ENCODE measurements at places on chromosomes 6 and 20.

- DNase-seq = no peak
Measured at GRCh38 chr6:148074738-148075137, 267.9 kb upstream of the SASH1 start.

DNA sequence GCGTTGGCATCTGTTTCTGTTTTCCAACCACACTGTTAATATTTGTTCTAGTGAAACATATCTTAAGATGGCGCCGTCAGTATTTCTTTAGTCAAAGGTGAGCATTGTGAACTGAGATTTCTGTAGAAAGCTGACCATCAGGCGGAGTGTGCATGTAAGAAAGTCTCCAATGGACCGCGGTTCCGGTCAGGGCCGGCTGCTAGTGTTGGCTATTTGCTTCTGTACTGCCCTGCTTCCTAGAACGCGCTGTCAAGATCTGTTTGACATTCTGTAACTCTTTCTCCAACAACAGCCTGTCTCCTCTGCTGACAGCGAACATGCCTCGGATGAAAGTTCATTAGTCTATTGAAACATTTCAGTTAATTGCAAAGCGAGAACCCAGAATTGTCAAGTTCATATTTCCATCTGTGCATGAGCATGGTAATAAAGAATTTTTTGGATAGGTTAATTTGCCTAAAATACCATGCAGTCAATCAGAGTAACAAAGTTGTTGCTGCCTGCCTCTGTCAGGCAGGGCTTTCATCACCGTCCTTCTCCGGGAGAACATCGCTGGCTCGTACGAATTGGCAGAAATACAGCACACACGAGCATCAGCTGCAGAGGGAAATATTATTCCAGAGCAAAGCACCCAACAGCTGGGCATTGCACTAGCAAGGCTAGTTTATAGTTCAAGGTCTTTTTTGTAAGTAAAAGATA, 369.1 kb downstream of the CDH4 start:
- no peak for DNase-seq

DNA sequence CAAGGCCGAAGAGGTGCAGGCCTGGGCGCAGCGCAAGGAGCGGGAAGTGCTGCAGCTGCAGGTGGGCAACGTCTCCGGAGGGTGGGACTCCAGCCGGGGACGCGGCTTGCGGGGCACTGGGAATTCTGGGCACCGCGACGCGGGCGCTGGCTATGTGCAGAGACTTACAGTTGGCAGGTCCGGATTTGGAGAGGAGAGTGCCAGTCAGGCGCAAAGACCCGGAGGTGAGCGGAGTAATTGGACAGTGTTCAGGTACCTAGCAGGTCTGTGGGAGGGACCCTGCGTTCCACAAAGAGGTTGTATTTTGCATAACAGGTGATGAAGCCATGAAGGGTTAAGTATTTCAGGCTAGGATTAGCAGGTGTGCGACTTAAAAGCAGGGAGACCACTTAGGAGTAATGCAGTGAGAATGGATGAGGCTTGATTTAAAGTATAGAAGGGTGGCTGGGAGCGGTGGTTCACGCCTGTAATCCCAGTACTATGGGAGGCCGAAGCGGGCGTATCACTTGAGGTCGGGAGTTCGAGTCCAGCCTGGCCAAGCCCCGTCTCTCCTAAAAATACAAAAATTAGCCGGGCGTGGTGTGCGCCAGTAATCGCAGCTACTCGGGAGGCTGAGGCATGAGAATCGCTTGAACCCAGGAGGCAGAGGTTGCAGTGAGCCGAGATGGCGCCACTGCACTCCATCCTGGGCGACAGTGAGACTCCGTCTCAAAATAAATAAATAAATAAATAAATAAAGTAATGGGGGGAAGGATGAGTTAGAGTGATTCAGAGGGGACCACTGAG, 1.0 kb downstream of the MRPS26 start:
- no peak for DNase-seq

- DNase-seq = no peak
Measured at GRCh38 chr20:23374441-23374840, 12.5 kb downstream of the GZF1 start.

DNA sequence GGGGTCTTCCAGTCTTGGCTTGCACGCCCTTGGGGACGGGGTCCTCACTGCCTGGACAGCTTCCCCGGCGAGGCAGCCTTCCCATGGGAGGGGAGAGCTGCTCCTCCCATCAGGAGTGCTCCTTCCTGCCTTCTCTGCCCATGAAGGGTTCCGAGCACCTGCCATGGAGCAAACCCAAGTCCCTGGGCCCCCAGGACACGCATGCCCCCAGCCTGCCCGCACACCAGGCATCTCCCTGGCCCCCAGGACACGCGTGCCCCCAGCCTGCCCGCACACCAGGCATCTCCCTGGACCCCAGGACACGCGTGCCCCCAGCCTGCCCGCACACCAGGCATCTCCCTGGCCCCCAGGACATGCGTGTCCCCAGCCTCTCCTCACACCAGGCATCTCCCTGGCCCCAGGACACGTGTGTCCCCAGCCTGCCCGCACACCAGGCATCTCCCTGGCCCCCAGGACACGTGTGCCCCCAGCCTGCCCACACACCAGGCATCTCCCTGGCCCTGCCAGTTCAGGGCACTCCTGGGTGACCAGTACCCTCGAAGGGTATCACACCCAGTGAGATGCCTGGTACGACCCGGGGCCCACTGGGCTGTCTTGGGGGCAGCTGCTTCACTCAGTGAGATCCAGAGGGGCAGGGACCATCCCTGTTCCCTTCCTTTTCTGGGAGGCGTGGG, 21.7 kb downstream of the COL20A1 start:
- no peak for DNase-seq

DNA sequence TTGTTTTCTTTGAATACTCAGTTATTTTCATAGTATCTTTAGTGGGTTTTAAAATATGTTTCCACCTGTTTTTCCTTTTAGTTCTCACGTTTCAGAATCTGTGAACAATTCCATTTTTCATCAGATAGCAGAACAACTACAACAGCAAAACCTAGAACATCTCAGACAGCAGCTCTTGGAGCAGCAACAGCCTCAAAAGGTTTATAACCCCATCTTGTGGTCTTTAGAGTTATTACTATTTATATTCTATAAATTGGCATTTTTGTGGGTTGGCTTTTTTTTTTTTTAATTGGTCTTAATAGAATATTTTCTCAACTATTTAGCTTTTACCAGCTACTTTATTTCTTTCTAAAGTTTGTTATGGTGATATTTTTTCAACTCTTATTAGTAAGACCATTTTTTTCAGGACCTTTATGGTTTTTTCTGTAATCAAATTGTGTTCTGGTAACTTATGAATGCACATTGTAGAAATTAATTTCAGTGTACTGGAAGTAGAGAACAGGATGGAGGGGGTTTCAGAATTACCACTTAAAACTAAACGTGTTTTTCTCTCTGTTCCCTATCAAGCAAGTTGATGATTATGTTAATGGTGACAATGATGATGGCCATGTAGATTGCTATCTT, 72.2 kb downstream of the SCAF8 start:
- no peak for DNase-seq
